ENCODE measurements at places on chromosomes 3 and 15.

DNA sequence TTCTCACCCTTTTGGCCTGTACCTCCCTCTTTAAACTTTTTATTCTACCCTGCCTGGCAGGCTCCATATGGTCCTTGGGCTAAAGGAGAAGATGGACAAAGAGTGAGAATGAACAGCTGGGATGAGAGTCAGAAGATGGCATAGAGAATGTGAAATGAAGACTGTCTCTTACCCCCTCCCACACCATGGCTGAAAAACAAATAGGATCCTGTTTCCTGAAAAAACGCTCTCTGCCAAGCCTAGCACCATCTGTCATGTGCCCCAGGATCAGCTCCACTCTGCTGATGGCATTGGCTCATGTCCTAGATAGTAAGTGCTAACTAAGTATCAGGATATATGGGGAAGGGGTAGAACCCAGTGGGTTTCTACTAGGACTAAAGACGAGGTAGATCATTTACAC, 238.6 kb downstream of the MEX3B start:
- no peak for DNase-seq

DNA sequence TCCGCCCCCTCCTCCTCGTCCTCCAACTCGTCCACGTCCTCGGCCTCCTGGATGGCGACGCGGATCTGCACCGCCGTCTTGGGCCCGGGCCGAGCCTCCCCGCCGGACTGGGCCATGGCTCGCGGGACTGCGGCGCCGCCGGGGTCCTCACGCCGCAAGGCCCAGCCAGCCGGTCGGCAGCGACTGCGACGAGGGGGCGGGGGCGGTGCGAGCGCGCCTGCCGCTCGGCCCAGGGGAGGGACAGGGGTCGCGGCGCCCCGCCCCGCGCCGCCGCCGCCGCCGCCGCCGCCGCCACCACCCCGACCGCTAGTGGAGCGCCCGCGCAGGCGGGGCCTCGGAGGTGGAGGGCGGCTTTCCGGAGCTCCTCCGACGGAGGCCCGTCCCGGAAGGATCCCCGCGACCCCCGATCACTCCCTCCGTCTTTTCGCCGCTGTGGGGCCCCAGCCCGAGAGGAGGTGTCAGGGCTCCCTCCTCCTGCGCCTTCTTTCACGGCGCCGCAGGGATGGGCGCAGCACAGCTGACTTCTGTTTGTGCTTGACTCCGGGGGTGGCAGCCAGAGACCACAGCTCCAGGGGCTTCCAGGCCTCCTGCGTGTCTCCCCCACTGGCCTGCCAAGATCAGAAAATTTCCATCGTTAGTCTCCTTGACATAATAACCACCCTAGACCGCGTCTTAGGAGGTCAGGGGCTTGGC, at the start of gene LARP6:
LARP6 (minus strand) TSS at position 185 of the 693 bp plus-strand sequence; CDS start at position 116, 69 bp downstream.
- no peak for DNase-seq

- DNase-seq, result no peak
Observed at GRCh38 chr15:37824717-37825382, 109.6 kb upstream of the TMCO5A start.

DNA sequence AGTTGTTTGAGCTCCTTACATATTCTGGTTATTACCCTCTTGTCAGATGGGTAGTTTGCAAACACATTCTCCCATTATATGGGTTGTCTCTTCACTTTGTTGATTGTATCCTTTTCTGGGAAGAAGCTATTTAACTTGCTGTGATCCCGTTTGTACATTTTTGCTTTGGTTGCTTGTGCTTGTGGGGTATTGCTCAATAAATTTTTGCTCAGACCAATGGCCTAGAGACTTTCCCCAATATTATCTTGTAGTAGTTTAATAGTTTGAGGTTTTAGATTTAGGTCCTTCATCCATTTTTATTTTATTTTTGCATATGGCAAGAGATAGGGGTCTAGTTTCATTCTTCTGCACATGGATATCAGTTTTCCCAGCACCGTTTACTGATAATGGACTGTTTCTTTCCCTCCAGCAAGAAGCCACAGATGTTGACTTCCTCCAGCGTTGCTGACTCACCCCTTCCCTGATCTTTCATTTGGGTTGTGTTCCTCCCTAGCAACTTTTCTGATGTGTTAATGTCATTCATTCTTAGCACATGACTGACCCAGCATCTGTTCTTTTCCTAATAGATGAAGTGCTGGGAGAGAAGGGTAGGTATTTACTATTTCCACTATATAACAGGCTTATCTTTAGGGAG, 166.7 kb upstream of the SGO1 start:
- peak; percentile 63 for DNase-seq

- DNase-seq, result peak; percentile 66
Observed at GRCh38 chr3:148955544-148956346, 35.6 kb upstream of the GYG1 start.

DNA sequence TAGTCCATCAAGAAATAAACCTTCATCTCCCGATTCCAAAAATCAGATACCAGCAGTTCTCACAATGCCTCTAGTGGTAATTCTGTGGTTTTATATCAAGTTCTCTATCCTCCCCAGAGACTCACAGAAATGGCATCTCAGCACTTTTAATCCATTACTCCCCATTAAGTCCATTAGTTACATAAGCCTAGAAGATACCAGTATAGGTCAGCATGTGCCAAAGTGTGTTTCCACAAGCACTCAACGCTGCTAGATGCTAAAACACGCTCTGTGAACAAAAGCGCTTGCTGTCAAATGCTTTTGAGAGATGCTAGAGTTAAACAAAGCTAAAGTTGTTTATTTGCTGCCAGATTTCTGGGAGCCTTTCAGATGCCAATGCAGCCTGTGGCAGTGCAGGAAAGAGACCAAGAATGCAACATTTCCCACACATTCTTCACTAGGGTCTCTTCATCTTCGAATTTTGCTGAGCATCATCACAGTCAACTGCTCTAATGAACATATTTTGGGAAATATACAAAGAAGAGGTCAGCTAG, 918.8 kb upstream of the CFAP20DC start:
- peak; percentile 15 for DNase-seq

GRCh38 chr3:36677331-36678007, 86.9 kb downstream of the DCLK3 start:
- peak; percentile 80 for DNase-seq

DNA sequence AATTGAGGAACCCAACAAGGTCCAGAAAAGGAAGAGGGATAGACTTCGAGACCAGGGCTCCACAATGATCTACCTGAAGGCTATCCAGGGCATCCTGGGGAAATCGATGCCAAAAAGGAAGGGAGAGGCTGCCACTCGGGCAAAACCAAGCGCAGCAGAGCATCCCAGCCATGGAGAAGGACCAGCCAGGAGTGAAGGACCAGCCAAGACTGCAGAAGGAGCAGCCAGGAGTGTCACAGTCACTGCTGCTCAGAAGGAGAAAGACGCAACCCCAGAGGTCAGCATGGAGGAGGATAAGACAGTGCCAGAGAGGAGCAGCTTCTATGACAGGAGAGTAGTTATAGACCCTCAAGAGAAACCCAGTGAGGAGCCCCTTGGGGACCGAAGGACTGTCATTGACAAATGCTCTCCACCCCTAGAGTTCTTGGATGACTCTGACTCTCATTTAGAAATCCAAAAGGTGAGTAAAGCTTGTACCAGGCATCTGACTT, 12.0 kb downstream of the TATDN2 start:
- no peak for DNase-seq

- DNase-seq, result no peak
Observed at GRCh38 chr3:33067484-33067883, 29.5 kb downstream of the GLB1 start.

DNA sequence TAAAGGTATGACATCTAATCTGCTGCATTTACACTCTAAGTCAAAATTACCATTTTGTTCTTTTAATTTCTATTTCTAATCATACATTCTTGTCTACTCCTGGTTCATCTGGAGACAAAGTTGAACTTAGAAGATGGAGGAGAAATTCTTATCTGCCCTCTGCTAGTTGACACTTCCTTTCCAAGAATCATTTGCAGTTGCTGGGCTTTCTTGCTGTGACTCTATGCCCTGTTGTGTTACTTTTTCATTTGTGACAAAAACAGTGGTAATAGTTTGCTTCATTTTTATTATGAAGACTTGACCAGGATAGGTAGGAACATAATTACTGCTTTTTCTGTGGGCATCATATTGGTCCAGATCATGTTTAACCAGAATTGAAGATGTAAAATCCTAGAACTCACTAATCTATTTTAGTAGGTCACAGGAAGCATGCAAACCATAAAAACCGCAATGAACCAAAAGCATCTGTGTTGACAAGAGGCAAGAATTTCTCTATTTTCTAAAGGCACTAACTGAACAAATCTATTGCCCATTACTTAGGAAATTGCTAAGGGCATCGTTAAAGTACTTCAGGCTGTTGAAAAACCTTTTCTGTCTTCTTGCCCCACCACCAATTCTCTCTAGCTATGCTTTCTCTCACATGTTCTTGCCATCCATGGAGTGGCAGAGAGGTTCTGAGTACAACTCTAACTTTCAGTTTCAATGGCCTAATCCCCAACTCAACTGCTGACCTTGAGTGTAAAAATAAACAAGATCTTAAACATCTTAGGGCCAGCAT, 4.2 kb upstream of the CCR2 start:
- DNase-seq, result no peak

GRCh38 chr3:168049367-168049974, 46.3 kb downstream of the GOLIM4 start:
- DNase-seq, result no peak

Measured in foreskin melanocyte (primary cell).